ENCODE measurements at places on chromosomes 6 and 20.

GRCh38 chr20:64113796-64114355 is 6.5 kb upstream of the NPBWR2 start:
- no peak for DNase-seq

DNA sequence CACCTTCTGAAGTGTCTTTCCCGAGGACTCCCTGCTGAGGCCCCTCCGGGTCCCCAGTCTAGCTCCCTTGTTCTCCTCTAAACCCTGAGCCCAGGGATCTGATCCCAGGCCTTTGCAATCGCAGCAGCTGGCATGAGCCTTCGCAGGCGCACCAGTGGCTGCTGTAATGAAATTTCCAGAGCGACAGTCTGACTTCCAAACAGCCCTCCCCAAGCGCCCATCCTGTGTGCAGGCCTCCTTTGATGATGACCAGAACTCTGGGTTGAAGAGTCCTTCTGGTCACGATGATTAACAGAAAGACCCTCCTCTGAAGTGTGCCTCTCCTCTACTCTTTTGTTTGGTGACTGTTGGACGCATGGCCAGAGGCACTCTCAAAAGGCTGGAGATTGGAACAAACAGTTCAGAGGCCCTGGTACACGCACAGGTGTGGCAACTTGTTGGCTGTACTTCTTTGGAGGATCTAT is 89.1 kb upstream of the MPC1 start:
- no peak for DNase-seq

GRCh38 chr6:118511930-118512715 is 36.0 kb upstream of the PLN start:
- DNase-seq, result no peak

DNA sequence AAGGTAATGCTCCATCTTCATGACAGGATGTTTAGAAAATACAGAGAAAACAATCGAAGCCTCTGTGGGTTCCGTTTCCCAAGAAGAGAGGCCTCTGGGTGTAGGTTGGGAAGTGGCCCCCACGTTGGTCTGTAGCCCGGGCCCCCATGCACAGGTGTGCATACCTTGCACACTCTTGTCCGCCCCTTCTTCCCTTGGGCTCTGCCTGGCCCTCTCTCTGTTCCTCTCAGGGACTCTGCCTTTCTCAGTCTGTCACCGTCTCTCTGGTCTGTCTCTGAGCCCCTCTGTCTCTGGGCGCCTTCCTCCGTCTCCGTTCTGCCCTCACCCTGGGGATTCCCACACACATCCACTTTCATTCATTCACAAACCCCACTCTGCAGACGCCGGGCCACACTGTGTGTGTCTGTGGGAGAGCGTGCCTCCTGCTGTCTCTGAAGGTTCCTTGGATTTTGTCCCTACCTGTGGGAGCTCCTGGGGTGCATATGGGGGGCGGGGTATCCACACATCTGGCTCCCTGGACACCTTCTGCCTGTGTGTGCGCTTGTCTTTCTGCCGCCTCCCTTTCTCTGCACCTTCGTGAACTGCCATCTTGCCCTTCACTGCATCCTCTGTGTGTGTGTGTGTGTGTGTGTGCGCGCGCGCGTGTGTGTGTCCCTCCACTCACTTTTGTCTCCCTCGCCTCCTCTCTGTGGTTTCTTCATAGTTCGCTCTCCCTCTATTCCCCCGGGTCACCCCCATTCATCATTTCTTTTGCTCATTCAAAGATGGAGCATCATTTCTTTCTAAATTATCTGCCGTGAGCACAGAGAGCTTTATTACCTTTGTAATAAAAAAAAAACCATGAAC is 75.3 kb downstream of the SRC start:
- no peak for DNase-seq

- DNase-seq, result peak; percentile 85
These were observed 200.7 kb downstream of the BCAS1 start for GRCh38 chr20:53869466-53870258.

DNA sequence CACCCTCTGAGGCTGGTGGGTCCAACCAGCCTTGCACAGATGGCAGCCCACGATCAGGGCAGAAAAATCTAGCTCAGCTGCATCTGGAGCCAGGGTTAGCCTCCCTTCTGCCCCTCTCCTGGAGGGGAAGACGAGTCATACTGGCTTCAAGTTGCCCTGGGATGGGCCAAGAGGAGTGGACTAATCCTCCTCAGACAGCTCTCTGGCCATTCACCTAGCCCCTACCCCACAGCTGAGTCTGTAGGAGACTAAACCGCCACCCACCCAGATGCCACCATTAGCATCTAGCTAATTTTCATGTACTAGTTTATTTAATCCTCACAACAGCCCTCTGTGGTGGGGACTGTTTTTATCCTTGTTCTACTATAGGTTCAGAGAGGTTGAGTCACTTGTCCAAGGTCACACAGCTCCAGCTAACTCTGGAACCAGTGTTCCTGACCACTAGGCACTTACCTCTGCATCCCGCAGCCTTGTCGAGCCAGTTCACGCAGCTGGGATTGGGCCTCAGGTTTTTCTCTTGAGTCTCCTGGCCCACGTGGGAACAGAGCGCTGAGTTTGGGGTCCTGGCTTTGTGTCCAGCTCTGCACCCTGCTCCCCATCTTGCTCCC is 48.5 kb upstream of the CCDC167 start:
- DNase-seq, result no peak

DNA sequence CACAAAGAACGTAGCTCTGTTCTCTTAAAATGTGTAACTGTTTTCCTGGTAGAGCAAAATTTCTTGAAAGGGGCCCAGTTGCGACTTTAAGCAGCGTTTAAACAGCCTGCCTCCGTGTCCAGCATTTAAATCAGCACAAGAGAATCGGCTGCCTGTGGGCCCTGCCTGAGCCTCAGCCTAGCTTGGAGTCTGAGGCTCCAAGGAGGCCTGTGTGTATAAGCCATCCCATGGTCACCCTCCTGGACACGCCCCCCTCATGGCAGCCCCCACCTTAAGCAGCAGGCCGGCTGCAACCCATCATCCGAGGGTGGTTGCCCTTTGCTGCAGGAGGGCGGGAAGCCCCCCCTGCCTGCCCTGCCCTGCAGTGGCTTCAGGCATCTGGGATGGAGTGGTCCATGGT is 18.9 kb downstream of the SDCBP2 start:
- DNase-seq, result no peak

DNA sequence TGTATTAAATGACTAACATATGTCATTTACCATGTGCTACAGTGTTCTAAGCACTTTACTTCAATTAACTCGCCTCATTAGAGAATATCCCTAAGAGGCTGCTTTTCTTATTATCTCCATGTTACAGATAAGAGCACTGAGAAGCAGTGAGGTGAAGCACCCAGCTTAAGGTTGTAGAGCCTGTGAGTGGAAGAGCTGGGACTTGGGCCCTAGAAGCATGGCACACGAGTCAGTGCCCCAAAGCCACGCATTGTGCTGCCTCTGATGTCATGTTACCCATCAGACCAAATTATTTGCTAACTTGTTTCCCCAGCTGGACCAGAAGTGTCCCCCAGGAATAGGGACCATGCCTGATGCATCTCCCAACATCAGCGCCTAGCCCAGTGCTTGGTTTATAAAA is 34.1 kb downstream of the POFUT1 start:
- DNase-seq, result no peak

GRCh38 chr6:124994648-124995047 is 32.4 kb downstream of the RNF217 start:
- no peak for DNase-seq

DNA sequence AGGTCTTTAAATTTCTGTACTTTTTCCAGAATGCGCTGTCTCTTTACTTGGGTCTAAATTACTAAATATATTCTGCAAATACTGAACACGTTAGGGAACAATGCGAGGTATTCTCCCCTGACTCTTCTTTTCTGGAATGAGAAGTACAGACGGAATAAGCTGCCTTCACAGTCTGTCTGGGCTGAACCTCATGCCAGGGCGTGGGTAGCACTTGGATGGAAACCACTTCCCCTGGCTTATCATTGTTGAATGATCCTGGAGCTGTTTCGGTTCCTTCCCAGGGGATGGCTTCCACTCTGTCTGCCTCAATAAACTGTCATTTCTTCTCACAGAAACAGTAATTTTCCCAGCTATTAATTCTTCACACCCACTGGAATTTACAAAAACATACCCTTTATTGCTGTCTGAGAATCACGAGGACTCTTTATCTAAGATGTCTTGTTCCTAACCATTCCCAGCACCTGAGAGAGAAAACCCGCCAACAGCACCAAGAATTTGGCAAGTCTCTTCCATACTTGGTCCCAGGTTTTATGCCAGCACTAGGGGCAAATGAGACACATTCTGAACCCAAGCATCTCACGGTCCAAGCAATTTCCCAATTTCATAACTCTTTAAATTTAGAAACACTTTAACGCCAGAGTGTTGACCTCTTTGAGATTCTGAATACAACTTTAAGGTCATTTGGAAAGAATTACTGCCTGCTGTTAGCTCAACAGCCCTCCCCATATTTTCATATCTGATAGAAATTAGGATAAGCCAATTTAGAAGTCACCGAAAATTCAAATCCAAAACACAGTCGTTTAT is 43.2 kb upstream of the ADGRF5 start:
- DNase-seq, result no peak

- no peak for DNase-seq
These were observed 55.7 kb upstream of the PHACTR2 start for GRCh38 chr6:143621876-143622605.
